M059J (cell line): ENCODE measurements at places on chromosomes 2 and 18.

GRCh38 chr18:80147418-80148325 is 38.6 kb downstream of the ADNP2 start:
- DNase-seq = peak; percentile 88

- peak; percentile 71 for DNase-seq
These were observed 37.2 kb upstream of the CFAP36 start for GRCh38 chr2:55482186-55482884.

GRCh38 chr2:169716238-169716886 is 17.3 kb upstream of the KLHL23 start:
- DNase-seq = no peak

GRCh38 chr2:164285576-164285975 is 335.7 kb downstream of the GRB14 start:
- DNase-seq = no peak

GRCh38 chr2:70083344-70084156 is 3.7 kb upstream of the PCBP1 start:
- peak; percentile 88 for DNase-seq

DNA sequence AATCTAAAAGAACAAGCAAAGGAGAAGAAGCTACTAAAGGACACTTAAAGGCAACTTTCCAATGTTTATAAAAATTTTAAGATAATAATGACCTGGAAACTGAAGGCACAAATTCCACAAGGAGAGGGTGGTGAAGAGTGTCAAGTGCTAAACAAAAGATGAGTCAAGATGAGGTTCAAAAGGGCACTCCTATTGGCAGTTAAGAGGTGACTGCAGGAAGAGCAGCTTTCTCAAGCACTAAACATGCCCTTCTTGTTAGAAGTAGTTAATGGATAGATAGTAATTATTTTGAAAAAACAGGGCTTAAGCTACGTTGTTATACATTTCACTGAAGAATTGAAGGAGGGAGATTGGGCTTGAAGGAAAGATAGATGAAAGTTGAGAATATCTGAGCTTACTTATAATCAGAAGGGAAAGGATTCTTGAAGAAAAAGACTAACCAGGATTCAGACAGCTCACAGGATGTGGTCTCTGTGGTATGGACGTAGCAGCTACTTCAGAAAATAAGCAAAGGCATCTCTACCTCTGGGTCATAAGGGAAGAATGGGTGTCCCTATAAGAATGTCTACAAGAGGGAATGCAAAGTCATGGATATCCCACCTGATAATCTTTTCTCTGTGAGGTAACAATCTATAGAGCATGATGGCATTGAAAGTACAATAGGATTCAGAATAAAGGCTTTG is 454.7 kb upstream of the SLC39A10 start:
- DNase-seq = peak; percentile 61

- DNase-seq = no peak
These were observed 38.1 kb downstream of the PLEK start for GRCh38 chr2:68403199-68403644.

DNA sequence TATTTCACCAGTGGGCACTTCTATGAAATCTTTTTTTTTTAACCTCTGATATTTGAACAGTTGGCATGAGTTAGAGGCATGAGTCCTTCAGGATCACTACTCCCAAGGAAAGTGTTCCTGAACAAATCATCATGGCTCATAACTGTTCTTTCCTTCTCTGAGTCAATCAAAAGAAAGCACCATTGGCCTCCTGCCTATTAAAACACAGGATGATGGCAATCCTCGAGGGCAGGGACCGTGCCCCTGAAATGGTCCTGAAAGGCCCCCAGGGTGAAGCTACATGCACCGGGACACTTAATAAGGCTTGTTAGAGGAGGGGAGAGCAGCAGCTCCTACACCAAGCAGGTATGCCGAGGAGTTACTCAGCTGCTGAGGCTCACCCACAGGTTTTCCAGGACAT is 43.5 kb downstream of the SLC14A2 start:
- peak; percentile 53 for DNase-seq

GRCh38 chr18:23881778-23882177 is 132.8 kb upstream of the TTC39C start:
- DNase-seq = no peak

- no peak for DNase-seq
These were observed 1012.4 kb upstream of the GYPC start for GRCh38 chr2:125643585-125643984.

DNA sequence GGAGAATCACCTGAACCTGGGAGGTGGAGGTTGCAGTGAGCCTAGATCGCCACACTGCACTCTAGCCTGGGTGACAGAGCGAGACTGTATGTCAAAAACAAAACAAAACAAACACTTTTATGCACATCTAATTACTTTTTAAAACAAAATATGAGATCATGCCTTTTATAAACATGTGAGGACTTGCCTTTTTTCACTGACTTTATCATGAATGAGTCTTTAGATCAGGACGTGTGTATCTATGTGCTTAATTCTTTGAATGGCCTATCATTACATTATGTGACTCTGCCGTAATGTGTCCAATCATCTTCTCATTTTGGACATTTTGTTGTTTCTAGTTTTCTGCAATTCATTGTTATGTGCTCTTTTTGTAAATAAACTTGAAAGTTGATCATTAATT is 58.7 kb downstream of the FAM117B start:
- DNase-seq = no peak

DNA sequence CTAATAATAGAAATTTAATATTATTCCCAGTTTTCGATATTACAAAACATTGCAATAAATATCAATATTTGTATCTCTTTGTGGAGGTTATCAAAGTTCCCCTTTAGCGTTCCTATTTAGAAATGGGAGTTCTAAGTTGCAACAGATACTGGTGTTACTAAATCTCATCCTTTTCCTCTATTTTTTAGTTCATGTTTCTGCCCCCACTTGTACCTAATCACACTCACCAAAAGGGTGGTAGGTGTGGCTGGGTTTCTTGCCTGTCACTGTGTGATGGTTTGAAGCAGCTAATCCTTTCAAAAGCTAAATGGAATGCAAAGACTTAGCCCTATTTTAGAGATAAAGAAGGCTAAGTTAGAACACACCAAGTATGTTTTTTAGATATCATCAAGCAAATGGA is 997.9 kb downstream of the TSN start:
- DNase-seq = no peak

GRCh38 chr2:106184394-106184793 is 9.7 kb downstream of the UXS1 start:
- DNase-seq = no peak

- no peak for DNase-seq
These were observed 750.5 kb downstream of the LRP1B start for GRCh38 chr2:141380008-141380979.

DNA sequence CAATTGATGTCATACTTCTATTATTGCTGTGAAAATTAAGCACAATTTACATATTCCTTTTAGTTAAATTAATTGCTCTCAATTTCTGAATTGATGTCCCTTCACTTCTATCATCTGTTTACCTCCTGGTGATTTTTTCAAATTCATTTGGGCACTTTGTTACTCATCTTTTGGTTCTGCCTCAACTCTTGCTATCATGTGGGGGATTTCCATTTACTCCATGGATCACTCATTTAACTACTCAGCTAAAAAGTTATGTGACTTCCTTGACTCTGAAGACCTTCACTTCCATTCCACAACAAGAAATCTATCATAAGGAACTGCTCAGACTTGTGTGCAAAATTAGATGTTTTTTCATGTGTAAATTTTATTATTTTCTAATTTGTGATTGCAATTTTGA is 126.2 kb downstream of the EHBP1 start:
- DNase-seq = no peak

GRCh38 chr2:38277245-38278116 is 99.6 kb downstream of the ATL2 start:
- no peak for DNase-seq

DNA sequence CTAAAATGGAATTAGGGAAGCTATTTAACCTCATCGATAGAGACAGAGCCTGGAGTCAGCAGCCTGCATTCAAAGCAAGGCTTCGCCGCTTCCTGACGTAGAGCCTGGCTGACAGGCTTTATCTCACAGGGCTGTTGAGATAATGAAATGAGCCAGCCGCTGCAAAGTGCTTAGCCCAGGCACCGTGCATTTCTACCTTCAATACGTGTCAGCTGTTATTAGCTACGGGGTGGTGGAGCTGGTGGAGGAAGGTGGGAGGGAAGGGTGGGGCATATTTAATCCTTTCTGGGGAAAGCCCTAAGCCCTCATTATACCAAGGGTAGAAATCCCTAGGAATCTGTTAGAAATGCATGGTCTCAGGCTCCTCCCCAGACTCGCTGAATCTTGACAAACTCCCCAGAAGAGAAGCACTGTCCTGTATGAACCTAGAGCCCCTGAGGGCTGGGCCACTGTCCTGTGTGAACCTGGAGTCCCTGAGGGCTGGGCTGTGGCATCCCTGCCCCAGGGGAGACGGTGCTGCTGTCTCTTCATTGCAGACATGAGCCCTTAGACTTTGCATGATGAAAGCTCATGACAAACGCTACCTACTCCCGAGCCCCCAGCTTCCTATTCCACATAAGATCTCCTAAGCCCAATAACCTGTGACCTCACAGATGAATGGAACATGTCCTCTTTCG is 72.4 kb downstream of the ALPK2 start:
- DNase-seq = no peak

- DNase-seq = no peak
These were observed 79.2 kb upstream of the MSH2 start for GRCh38 chr2:47323822-47324171.

DNA sequence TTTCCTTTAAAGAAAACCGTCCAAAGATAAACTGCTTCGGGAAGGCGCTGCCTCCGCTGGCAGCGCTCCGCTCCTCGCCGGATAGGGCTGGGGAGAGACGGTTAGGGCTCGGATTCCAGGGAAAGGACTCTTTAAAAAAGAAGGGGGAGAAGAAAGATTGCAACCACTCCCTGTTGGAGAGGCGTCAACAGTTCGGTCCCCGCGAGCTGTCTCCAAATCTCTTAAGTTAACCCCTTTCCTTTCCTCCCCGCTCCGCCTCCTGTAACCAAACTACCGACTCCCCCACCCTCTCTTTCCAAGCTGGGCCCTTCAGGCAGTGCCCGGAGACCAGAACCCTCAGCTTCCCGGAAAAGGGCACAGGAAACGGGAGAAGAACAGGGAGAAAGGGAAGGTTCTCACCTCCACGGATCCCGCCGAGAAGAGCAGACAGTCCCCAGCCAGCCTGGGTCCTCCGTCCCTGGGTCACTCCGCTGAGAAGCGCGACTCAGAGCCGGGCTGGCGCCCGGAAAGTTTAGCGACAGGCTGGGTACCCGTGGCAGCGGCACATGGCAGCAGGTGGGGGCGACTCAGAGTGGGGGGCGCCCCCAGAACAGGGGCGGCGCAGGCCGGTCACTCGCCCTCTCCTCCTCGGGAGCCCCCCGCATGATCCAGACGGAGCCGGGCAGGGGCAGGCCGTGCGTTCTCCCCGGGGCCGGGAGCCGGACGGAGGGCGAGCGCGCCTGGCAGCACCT is 675 bp downstream of the FZD5 start:
- DNase-seq = peak; percentile 60

- DNase-seq = peak; percentile 62
These were observed 109.2 kb downstream of the TMEM18 start for GRCh38 chr2:567865-568638.

- DNase-seq = no peak
These were observed 369.8 kb upstream of the SOX11 start for GRCh38 chr2:5322396-5322795.

- no peak for DNase-seq
These were observed 104.9 kb upstream of the CAVIN2 start for GRCh38 chr2:191951832-191952231.

DNA sequence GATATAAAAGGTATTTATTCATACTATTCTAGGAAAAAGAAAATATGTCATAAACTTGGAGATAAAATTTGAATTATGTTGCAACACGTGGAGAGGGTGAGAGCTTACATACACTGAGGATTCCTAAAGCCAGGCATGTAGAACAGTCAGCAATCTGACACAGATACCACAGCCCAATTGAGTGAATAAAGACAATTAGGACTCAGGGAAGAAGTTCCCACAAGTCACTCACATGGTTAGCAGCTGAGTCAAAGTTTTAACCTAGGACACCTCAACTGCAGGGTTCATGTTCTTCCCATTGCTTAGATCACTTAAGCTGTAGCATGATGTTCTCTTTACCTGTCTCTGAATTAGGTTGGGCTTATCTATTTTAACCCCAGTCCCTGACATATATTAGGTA is 189.5 kb downstream of the CMPK2 start:
- DNase-seq = no peak

DNA sequence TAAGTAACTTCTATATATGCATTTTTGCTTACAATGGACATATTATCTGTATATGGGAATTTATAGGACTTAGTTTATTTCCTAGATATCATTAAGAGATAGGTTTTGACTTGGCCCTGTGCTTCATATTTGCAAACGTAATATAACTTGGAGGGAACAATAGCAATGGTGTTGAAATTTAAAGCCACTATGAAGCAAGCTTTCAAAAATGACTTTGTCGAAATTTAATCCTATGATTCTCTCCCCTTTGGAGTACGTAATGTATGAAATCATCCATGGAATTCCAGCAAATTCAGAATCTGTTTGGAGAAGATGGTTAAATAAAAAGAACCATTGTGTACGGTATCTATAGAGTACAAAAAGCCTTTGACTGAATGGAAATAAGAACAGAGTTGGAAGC is 486.3 kb downstream of the ARHGAP15 start:
- DNase-seq = no peak

DNA sequence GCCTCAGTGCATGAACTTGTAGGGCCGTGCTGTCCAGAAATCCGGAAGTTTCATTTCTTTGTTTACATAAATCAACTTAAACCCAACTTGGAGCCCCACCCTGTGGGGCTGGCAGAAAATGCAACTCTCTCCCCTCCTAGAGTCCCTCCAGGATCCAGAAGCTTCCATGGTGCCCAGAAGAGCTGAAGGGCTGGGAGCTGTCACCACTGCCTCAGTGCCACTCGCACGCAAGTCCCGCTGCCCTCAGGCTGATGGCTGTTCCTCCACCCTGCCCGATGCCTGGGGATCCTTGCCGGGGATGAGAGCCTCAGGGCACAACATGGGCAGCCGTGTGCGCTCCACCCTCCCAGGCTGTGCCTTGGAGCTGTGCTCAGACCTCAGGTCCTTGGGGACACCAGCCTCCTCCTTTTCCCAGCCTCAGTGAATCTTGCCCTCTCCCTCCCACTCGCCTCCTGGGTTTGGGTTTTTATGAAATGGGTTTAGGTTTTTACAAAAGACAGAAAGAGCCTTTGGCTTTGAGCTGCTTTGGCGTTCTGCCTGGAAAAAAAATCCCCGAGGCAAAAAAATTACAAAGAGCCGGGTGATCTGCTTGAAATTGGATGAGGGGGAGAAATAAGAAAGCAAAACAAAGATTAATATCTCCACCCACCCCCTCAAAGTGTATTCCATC is 155.2 kb downstream of the TWIST2 start:
- peak; percentile 78 for DNase-seq

GRCh38 chr2:38243186-38243880 is 133.7 kb downstream of the ATL2 start:
- DNase-seq = no peak
